ENCODE measurements at places on chromosomes 7 and 10. TPM values are rescaled to one million over a fixed set of nuclear protein-coding genes. Genes with fewer than 3 reads are reported as not detected.

GRCh38 chr7:130397051-130397757 is 16.9 kb downstream of the CPA1 start:
- DNase-seq = no peak

GRCh38 chr10:11699550-11700097 is 42.6 kb upstream of the ECHDC3 start:
- DNase-seq = no peak

GRCh38 chr7:158399762-158400161 is 187.9 kb downstream of the PTPRN2 start:
- DNase-seq = no peak

GRCh38 chr7:81740403-81740802 is 29.4 kb downstream of the HGF start:
- DNase-seq = no peak

DNA sequence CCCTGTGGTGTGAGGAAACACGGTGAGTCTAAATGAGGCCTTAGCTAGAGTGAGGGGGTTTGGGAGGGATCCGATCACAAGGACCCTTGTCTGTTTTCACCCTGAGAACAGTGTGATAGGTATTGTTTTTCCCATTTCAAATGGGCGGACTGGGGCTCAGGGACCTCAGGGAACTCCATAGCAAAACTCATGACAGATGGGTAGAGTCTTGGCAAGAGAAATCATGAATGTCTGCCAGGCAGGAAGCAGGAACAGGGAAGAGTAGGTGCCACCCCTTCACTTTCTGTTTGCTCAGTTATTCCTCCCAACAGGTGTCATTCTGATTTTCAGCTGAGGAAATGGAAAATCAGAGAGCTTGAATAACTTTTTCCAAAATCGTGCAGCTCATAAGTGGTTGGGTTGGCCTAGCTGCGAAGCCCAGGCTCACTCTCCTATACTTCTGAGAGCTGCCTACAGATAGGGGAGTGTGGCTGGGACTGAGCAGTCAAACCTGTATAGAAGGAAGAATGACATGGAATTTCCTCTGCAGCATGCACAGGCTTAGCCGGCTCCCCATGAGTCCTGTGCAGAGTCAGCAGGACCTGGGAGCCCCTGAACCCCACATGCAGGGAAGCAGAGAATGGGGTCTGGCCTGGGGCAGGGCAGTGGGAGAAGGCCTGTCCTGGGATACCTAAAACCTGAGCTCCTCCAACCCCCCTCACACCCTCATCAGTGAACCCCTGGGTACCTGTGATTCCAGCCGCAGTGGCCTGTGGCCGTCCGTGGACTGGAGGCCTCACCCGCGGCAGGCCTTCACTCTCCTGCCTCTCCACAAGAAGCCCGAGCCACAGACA is 17.6 kb upstream of the C10orf105 start:
- DNase-seq = no peak

DNA sequence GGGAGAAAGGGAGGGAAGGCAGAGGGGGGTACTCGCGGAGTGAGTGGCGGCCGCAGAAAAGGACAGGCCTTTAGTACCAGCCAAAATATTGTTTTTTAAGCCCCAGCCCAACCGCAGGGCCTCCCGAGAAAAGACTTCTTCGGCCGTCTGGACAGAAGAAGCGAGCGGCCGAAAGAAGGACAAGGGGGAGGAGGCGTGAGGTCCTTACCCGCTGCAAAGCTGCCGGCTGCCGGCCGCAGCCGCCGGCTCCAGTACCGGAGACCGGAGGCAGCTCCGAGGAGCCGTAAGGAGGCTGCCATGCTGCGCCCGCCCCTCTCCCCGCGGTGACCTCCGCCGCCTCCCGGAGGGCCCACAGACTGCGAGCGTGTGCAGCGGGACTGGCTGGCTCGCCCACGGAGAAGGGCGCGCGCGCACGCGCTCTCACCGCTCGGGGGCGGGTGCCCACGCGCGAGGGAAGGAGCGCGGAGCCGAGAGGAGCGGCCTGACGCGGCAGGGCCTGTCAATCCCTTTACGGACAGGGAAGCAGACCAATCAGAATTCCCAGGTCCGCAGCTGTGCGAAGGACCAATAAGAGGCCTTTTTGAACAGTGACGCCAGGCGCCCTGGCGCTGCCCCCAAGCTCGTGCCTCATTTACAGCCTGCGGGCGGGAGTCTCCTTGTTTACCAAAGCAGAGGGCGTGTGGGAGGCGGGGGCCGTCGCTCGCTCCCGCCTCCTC is at the start of gene HIBADH:
HIBADH (minus strand) TSS at position 394 of the 716 bp plus-strand sequence; CDS start at position 299, 95 bp downstream.
- DNase-seq = peak; percentile 98

GRCh38 chr7:35032166-35032565 is 5.1 kb downstream of the DPY19L1 start:
- DNase-seq = no peak

DNA sequence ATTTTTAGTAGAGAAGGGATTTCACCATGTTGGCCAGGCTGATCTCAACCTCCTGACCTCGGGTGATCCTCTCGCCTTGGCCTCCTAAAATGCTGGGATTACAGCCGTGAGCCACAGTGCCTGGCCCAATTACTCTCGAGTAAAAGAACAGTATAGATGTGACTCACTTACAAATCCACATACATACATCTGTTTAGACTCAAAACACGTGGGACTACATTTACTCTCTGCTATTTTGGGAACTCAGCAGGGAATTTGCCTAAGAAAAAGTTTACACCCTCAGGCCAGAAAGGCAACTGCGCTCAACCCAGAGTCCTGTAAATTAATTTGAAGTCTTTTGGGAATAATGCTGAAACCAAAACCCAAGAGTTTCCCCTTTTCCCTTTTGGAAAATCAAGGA is 289.7 kb downstream of the KLF6 start:
- peak; percentile 41 for DNase-seq

Gene LRRD1
- total RNA-seq = not detected

DNA sequence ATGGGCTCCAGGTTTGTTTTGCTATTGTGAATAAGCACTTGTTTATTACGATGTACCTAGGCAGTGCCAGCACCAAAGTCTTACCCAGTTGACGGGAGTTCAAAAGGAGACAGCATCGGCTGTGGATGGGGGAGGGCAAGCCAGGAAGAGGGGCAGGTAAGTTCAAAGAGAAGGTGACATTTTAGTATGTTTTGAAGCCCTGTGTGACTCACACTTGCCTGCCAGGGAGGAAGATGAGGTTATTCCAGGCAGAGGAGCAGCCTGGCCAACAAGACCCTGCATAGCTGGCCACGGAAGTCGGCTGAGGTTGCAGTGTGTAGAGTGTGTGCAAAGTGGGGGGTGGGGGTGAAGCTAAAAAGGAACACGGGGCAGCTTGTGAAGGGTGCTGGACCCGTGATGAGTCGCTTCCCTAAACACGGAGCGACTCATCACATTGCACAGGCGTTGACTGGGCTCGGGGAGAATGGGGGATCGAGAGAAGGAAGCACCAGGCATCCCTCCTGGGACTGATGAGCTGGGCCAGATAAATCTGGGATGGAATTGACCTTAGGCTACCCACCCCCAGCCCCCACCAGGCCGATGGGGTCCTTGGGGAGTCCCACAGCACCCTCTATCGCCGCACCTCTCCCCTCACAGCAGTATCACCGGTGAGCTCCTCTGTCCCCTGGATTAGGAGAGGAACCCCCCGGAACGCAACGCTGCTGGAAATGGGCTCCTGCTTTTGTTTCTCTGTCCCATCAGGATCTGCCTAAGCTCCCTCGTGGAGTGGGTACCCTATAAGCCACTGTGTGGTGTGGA is 97.9 kb upstream of the IKZF1 start:
- no peak for DNase-seq

DNA sequence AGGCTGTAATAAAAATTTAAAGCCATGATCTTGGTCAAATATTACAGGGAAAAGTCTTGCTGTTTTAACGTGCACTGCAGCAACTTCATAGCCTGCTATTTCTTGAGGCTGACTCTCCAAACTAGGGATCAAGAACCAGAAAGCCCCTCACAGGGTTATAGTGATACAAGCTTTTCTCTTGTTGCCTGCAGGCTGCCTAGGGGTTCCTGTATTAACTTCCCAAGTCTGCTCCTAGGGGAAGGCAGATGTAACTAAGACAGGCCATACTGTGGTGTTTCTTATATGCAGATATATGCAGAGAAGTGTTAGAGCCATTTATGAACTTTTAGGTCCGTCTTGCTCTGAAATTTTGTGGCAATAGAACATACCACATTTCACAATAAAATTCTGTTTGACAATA is 175.7 kb downstream of the FOXP2 start:
- no peak for DNase-seq

DNA sequence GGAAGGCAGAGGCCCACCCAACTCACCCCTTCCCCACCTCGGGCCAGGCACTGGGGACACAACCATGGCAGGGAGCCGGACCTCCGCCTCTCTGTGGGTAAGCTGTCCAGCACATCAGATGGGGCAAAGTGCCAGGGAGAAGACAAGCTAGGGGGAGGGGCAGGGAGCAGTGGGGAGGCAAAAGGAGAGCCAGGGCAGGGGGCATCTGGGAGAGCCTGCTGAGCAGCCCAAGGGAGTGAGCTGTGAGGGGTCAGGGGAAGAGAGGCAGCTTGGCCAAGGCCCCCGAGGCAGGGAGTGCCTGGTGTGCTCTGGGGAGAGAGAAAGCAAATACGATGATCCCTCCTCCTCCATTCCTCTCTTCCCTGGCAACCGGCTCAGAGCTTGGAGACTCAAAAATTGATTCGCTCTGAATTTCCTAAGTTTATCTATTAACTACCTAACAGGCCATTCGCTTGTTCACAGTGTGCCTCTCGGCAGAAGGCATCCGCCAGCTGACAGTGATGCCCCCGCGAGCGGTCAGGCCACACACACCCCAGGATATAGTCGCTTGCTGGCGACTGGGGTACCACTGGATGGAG is 4.5 kb downstream of the CAMK2B start:
- peak; percentile 49 for DNase-seq

Gene ADRB1
- 14.1 TPM for total RNA-seq

DNA sequence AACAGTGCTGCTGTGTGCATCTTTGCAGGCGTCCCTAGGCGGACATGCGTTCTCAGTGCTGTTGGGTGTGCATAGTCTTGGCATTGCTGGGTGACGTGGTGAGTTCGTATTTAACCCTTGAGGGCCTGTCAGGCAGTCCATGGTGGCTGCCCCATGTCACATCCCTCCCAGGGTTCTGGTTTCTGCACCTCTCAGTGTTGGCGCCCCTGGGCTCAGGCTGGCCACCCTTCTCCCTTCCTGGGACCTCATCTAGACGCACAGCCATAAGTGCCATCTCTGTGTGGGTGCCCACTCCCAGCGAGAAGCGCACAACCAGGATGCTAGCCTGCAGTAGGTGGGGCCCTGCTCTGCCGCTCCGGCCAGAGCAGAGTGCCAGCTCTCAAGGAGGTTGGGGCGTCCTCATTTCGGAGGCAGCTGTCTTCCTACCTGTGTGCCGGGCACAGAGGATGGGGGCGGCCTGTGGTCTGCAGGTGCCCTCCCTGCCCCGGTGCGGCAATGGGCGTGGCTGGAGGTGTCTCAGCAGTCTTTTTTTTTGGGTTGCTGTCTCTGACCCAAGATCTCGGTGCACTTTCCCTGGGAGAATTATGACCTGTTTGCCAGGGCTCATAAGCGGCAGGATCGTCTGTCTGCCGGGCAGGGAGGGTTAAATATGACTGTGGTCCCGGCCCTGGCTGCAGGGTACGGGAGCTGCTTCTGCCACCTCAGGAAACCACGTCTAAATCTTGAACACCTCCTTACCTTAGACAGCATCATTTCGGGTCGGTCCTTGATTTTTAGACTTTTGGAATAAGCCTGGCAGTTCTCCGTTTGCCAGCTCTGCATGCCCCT is 6.5 kb downstream of the INPP5A start:
- DNase-seq = no peak

Gene LGI1
- not detected for total RNA-seq

Gene WEE2
- total RNA-seq = not detected

DNA sequence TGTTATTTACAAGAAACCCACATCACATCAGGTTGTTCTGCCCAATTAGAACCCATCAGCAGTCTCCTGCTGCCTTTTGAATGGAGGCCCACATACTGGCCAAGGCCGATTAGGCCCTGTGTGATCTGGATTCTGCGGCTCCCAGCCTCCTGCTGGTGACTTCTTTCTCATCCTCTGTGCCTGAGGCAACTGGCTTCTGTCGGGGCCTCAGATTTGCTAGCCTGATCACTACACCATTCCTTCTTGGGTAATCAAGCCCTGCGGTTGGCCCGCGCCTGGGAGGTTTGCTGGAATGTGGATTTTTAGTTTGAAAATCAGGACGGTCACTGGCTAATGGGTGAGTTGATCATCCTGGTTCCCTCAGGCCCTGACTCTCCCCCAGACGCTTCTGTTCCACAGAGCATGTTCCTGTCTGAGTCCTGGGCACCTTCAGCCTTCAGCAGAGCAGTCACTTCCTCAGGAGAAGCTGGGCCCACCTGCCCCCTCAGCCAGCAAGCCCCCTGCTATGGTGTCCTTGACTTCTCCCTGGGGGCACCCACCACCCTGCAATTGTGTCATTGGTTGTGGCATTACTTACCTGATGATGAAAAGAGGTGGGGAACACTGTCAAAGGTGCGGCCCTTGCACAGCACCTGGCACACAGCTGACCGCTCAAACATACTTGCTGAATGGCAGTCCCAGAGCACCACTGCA is 207.6 kb downstream of the PHTF2 start:
- DNase-seq = no peak

- no peak for DNase-seq
Observed at GRCh38 chr10:16904049-16904448, 86.8 kb upstream of the RSU1 start.

GRCh38 chr7:99000196-99000903 is 122.0 kb downstream of the TRRAP start:
- DNase-seq = peak; percentile 75

DNA sequence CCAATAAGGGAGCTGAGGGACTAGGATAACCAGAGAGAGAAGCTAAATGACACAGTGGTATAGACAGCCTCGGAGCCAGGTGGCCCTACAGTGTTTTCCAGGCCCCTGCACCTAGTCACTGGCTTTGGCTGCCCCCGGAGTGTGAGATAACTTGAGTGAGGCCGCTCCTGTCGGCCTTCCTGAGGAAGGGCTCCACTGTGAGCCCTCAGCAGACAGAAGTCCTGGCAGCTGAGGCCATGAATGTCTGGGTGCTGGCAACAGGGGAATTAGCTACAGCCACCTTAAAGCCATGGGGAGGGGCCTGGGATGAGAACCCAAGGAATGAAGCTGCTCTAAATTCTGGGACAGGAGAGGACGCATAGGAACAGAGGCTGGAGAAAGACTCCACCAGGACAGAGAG is 4.6 kb upstream of the GDF10 start:
- peak; percentile 69 for DNase-seq

DNA sequence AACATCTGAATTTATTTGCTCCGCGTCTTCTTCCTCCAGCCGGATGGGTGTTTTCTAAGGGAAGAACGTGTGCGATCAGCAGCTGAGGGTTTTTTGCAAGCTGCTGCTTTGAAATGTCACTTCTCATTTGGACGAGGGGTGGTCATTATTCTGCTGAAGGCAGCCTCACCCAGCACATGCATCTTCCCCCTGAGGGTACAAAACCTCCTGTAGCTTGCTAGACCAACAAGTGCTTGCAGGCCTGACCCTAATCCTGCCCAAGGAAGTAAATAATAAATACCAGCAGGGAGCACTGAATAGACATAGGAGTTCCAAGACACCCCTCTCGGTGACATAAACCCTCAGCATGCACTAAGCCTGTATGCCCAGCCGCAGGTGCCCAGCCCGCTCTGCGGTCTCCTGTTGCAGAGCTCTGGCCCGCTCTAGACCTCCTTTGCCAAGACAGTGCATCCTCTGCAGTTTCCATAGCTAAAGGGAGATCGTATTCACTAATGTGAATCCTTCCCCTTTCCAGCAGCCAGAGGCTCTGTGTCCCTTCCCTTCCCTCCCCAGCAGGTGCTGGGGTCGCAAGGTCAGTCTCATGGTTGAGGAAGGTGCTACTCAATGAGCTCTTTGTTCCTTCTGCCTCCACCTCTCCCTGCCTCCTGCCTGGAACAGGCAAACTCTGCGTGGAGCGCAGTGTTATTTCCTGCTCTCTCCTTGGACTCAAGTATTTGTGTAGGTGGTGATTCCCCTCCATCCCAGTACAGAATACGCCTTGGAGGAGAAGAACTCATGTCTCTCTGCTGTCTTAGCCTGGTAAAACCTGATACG is 36.6 kb downstream of the SBDS start:
- no peak for DNase-seq
